ENCODE measurements at places on chromosomes 4 and X.
A peak's percentile ranks its signal among the peaks of the same experiment; 100 is the strongest.

DNA sequence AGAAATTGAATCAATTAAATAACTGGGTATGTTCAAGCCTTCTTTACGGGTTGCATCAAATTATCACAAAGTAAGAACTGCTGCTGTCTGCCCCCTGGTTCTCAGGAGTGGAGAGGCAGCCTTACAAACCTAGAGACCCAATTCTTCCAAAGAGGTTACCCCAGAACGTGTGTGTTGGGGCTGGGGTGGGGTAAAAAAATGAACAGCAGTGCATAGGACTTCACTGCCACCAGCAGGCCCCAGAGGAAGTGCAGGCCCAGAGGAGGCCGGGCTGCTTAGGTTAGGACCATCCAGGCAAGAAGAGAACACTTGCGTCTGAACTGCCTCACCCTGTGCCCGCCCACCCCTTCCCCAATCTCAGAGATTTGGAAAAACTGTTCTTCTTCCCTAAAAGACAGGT lies 1.5 kb upstream of the NWD2 start:
- DNase-seq, result no peak

DNA sequence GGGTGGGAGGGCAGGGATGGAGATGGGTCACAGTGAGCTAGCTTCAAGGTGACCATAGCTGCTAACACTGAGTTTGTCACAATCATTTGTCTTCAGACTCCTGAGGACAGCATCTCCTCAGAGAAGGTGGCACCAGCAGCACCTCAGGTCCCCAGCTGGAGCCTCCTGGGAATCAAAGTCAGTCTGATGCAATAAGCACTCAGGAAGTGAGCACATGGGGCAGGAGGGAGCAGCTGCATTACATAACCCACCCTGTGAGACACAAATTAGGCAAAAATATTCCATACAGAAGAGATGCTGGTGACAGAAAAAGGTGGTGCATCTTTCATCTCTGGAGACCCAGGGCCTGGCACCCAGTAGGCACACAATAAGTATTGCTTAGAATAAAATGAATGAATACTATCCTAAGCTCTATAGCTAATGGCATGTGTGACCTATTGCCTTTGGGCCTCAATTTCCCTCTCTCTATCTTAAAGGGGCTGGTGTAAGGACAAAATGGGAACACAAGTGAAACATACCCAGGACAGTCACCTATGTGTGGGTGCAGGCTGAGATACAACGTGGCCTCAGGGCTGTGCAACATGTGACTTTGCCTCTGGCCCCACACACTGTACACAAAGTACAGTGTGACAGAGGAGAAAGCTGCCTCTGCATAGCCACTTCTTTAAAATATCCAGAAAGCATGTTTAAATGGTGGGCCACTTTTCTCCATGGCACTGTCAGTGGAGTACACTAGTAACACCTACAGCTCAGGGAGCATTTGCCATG lies 37.1 kb downstream of the SLC39A8 start:
- DNase-seq, result peak; percentile 28

DNA sequence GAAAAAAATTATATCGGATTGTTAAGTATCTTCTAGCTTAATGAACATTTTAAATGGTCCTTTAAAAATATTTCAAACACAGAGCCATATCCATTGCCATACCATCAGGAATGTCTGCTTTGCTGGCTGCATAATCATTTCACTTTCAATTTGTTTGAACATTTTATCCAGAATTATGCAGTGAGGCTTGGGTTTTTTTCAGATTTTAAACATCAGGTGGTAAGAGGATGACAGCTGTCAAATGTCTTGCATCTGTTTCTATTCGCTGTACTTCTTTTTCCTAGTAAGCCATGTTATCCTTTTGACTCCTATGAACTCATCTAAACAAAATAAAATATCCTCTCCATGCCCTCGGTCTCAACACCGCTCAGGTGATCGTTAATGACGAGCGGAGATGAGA lies 802 bp downstream of the RFC1 start:
- DNase-seq, result no peak

GRCh38 chr4:179989975-179990374 lies 2253.2 kb upstream of the TENM3 start:
- no peak for DNase-seq

DNA sequence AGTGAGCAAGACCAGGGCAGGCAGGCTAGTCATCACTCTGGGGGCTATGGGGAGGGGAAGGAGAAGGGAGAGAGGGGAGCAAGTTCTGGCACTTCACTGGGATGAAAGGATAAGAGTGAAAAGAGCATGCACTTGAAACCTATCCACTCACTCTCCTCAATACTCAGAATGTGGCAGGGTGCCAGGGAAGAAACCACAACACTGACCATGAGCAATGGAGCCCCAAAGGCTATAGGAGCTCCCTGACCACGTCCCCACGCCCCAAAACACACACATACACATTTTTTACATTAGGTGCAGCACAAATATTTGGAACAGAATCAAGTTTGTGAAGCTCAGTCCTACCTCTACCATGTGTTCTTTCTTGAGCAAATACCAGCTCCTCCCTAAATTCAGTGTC lies 132.2 kb downstream of the IDS start:
- DNase-seq, result no peak

GRCh38 chr4:74555843-74556242 lies 110.9 kb downstream of the AREG start:
- DNase-seq, result no peak

DNA sequence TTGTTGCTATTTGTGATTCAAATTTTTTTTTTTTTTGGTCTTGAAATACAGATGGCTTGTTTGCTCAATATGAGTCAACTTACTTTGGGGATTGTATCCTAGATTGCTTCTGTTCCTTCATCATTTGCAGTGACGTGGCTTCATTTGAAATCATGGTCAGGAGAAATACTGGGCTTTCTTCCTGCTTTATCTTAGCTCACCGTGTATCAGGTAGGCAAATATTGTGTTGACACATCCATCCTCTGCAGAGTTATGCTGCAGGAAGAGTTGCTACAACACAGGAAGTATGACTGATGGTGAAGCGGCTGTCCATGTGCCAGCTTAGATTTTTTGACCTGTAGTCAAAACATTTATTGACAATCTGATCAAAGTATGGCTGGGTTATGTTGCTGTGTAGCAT lies 232.2 kb downstream of the C4orf33 start:
- DNase-seq, result no peak

GRCh38 chr4:67052814-67053675 lies 492.3 kb downstream of the CENPC start:
- no peak for DNase-seq

DNA sequence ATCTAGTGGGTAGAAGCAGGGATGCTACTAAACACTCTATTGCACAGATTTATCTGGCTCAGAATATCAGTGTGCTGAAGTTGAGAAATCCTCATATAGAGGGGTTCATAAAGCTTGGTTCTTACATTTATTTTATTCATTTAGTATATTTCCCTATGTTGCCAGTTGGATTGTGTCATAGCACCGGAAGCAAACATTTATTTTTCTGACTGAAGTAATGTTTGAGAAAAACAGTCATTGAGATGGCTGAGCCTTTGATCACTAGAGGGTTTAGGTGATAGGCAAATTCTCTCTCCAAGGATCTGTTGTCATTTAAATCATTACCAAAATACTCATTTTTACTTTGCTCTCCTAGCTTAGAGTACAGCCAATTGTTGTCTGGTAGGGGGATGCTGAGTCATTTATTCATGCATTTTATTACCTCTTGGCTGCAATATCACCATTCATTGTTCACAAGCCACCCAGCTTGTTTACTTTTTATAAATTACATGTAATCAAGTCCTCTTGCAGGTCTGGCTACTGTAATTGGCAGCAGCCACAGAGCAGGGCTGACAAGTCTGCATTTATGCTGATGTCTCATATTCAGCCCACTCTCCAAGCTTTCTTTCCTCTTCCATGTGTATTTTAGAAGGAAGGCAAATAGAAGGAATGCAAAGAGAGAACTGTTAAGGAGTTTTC lies 15.2 kb downstream of the GAB1 start:
- no peak for DNase-seq

GRCh38 chr4:96194993-96195392 lies 355.1 kb downstream of the PDHA2 start:
- DNase-seq, result no peak

- no peak for DNase-seq
Measured at GRCh38 chrX:31272472-31272775, 200.6 kb upstream of the FTHL17 start.

- peak; percentile 62 for DNase-seq
Measured at GRCh38 chr4:86595426-86595805, 1.3 kb downstream of the PTPN13 start.

- DNase-seq, result no peak
Measured at GRCh38 chr4:11542952-11543351, 114.3 kb upstream of the HS3ST1 start.

GRCh38 chr4:17780501-17781299 lies 721 bp downstream of the FAM184B start:
- DNase-seq, result no peak

GRCh38 chr4:86924811-86925210 lies 10.0 kb upstream of the AFF1 start:
- DNase-seq, result peak; percentile 44

DNA sequence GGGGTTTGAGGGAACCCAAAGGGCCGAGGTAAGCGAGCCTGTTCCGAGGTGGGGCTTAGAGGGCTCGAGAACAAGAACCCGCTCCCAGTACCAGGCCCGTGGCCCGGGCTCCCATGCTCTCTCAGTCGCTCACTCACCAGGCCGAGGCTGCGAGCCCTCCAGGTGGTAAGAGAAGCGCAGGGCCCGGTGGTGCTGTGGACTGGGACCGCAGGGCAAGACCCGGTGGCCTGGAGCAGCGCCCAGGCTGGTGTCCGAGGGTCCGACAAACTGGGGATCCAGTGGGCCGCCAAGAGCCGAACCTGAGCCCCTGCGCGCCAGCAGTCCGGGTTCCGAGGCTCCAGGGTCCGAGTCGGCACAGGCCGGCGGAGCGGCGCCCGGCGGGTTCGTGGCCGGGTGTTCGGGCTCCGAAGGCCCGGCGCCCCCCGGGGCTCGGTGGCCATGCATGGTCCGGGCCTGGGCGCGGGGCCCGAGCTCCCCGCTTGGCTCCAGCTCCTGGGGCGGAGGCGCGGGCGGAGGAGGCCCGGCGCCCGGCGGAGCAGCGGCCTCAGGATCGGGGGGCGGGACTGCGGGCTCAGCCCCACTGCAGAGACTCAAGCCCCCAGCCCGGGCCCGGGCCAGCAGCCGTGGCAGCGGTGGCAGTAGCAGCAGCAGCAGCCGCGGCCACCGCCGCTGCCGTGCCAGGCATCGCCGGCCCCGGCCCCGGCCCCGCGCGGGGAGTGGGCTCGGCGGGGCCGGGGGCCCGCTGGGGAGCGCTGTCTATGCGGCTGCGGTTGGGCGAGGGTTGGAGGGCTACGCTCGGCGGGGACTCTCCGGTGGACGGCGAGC lies 833 bp downstream of the FGD1 start:
- peak; percentile 28 for DNase-seq

DNA sequence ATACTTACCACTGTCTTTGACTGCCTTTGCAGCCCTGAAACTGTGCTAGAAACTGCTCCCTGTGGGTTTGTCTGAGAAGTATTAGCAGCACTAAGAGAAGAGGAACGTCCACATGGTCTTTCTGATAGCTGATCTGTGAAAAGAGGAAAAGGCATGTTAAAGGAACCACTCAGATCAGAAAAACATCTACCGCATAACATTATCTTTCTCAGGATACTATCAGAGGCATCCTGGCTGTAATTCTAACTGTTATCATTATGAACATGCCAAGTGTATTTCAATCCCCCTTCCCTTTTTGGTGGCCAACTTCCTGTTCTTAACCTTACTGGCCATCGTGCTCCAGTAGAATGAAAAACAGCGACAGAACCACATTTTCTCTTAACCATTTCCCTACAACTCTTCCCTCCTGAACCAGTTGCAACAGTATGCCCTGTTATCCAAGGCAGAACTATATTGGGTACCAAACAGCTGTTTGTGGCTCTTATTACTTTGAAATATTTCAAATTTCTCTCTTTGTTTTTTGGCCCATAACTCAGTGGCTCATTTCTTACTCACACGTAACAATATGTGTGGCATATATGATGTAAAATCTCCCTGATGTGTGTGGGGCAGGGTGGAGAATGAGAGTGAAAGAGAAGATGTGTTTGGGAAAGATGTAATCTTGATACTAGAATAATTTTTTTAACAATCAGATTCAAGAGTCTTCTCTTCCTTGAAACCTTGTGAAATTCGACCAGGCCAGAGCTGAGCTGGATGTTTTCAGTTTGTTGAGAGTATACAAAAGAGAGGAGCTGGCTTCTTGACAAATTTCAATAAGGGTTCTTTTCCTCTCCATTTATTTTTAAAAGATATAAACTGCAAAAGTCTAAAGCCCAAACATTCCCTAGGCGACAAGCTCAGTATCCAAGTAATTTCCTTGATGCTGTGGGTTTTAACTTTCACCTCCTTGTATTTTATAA lies 35.2 kb downstream of the ARHGEF6 start:
- no peak for DNase-seq

DNA sequence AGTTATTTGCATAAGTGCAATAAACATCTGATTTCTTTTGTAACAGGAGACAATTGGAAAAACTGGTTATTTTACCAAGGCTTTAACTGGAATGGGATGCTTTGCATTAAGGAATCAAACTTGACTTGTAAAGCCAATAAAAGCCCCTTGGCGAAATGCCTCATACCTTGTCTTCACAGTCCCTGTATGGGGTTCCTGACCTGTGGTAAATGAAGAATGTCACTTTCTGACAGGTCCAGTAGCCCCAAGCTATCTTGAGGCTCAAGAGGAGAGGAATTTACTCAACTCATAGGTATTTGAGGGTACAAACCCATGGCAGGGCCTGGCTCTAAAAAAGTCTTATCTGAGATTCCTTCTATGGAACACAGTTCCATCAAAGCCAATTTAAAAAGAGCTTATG lies 78.0 kb downstream of the ACOX3 start:
- no peak for DNase-seq

DNA sequence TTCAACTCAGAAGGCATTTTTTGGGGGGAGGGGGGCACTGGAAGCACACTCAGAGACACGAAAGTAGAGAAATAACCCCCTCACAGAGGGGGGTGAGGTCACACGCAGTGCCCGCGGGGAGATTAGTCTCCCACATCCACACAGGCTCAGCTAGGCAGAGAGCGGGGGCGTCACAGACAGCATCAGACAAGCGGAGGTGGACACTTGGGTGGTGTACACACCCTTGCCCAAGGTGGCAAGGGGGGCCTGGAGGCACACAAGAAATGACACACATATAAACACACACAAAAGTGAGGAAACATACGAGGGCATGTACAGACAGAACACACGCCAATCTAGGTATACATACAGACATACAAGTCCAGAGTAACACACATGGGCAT lies 637 bp upstream of the SYN1 start:
- DNase-seq, result no peak

GRCh38 chrX:46408553-46409407 lies 136.4 kb downstream of the ZNF674 start:
- DNase-seq, result peak; percentile 75

DNA sequence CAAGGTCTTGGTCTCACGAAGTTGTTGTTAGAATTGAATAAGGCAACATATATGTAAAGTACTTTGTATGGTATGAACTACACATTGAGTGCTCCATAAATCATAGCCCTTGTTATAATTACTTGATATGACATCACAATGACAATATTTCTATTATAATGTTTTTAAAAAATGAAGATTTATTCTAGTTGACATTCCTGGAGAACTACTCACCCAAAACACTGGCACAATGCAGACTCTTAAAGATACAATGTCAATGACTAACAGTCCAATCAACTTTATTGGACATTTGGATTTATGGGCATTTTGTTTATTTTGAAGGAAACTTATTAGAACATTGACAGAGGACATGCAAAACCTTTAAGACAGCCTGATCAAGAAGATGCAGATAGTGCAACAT lies 55.3 kb downstream of the ASB9 start:
- DNase-seq, result peak; percentile 9
